ENCODE measurements at places on chromosomes 3 and 15.
A peak's percentile ranks its signal among the peaks of the same experiment; 100 is the strongest.

- DNase-seq = no peak
Observed at GRCh38 chr3:163573324-163573723, 1505.0 kb downstream of the SI start.

- no peak for DNase-seq
Observed at GRCh38 chr3:171383206-171384018, 76.8 kb downstream of the TNIK start.

- peak; percentile 64 for DNase-seq
Observed at GRCh38 chr3:87260270-87260669, 16.1 kb downstream of the POU1F1 start.

- peak; percentile 50 for DNase-seq
Observed at GRCh38 chr15:62391641-62392262, 226.7 kb upstream of the C2CD4B start.

DNA sequence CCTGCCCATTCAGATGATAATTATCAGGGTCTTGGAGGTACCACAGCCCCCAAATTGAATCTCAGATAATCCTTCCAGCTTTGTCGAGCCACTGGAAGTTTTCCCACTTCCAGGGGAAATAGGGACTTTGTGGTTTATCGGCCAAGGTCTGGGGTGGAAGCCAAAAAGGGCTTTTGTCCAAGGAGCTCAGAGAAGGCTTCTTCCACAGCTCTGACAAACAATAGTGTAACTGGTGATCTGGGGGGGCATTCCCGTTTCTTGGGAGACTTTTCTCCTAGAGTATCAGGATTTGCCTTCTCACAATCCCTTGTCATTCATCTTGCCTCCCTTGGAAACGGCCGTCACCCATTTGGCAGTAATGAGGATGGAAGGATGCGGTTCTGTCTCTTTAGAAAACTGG is 18.4 kb downstream of the SRGAP3 start:
- peak; percentile 37 for DNase-seq

GRCh38 chr3:18556001-18556408 is 130.9 kb upstream of the SATB1 start:
- no peak for DNase-seq

DNA sequence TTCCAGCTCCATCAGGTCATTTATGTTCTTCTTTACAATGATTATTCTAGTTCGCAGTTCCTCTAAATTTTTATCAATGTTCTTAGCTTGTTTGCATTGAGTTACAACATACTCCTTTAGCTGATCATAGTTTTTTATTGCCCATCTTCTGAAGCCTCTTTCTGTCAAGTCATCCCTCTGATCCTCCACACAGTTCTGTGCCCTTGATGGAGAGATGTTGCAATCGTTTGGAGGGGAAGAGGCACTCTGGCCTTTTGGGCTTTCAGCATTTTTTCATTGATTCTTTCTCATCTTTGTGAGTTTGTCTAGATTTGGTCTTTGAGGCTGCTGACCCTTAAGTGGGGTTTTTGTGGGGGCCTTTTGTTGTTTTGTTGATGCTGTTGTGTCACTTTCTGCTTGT is 234.6 kb upstream of the CBLB start:
- no peak for DNase-seq

- no peak for DNase-seq
Observed at GRCh38 chr3:106184540-106185457, 316.0 kb upstream of the CBLB start.

DNA sequence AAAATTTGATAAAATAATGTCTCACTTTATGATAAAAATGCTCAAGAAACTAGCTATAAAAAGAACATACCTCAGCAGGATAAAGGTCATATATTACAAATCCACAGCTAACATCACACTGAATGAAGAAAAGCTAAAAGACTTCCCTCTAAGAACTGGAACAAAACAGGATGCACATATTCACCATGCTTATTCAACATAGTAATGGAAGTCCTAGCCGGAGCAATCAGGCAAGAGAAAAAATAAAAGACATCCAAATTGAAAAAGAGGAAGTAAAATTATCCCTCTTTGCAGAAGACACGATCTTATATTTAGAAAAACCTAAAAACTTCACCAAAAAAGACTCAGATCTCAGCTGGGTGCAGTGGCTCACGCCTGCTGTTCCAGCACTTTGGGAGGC is 34.0 kb downstream of the SENP7 start:
- no peak for DNase-seq

GRCh38 chr3:38453913-38454177 is 155 bp downstream of the ACVR2B start:
- no peak for DNase-seq

DNA sequence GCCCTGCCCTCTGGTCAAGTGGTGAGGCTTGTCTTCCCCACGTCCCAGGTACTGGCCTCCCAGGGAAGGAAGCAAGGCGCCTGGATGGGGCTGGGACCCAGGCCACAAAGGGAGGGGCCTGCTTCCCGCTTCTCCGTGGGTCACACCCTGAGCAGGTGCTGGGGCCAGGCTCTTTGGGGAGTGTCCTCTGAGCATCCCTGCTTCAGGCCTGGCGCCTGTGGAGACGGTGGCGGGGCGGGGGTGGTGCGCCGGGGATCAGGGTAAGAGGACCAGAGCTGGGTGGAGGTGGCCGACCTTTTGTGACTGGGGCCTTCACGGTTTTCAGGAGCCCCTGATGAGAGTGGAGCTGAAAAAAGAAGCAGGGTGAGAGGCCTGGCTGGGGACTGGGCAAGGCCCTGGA is 3.6 kb downstream of the PLA2G4B start:
- DNase-seq = no peak

DNA sequence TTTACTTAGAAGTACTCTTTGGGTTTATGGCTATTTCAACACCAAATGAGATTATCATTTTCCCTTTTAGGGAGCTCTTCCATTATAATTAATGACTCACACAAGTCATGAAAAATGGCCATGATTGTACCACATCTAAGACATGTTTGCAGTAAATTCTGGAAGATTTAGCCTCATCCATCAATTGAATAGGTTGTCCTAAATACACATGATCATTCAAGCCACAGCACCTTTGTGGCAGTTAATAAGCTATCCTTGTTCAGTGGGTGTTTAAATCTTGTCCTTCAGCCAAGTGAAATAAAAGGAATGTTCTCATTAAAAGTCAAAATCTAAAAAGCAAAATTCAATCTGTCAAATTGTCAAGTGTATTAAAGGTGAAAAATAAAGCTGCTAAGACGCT is 237.5 kb downstream of the ZPLD1 start:
- DNase-seq = no peak

DNA sequence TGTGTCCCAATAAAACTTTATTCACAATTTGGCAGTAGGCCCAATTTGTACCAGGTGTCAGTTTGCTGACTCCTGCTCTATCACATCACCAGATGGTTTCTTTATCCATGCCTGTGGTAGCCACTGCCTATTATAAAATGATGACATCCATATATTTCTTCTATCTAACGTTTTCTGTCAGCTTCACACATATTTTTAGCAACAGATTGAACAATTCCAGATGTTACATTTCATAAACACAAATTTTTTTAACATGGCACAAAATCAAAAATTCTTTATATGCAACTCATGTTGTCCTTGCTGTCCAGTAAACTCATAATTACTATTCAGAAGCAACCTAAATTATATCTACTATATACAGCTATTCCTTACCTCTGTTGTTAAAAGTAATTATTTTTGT is 1371.6 kb downstream of the NSUN3 start:
- no peak for DNase-seq

DNA sequence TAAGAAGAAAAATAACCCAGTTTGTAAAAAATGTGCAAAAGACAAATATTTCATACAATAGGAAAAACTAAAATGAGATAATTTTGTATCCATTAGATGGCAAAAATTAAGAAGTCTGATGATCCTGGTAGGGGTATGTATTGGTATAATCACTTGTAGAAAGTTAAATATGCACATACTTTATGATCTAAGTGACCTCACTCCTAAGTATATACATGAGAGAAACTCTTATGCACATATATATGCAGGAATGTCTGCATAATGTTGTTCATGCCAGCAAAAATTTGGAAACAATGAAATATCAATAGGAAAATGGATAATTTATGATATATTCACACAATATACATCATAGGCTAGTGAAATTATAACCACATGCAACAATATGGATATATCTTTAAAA is 33.5 kb downstream of the USP50 start:
- DNase-seq = no peak

GRCh38 chr15:91919014-91919534 is 65.6 kb downstream of the SLCO3A1 start:
- no peak for DNase-seq

DNA sequence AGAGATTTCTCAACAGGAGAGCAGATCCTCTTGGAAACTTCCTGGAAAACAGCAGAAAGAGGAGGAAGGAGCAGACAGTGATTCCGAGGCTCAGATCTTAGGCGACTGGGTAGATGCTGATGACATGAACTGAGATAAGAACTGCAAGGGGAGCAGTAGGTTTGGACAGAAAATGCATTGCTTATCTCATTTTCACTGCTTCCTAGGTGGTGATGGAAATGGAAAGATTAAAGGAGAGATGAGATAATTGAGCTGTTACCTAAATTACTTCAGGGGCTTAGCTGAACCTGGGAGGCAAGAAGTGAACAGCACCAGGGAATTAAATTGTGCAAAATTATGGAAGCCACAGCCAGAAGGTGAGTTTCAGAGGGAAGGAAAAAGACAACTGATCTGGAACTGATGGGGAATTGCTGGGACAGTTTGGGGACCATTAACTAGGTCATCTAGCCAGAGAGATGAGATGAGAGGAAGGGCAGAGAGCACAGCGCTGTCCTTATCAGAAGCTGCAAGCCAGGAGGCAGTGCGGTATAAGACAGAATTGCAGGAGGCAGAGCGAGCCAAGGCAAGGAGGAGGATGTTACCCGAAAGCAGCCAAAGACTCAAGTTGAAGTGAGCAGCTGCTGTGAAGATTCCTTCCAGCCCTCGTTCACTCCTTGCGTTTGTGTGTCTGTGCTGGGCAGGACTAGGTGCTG is 140.4 kb downstream of the SRGAP3 start:
- peak; percentile 67 for DNase-seq

DNA sequence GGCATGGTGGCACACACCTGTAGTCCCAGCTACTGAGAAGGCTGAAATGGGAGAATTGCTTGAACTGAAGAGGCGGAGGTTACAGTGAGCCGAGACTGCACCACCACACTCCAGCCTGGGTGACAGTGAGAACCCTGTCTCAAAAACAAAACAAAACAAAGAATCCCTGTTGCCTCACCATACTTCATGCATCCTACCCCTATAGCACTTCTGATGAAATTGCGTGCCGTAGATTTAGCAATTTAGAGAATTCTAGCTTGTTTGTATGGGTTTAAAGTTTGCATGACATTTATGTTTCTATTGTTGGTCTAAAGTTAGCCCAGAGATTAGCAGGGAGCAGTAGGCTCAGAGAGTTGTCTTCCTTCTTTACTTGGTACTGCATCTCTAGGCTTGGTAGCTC is 7.8 kb downstream of the RAB5A start:
- no peak for DNase-seq

GRCh38 chr3:14649466-14649865 is 2.1 kb upstream of the CCDC174 start:
- DNase-seq = no peak

DNA sequence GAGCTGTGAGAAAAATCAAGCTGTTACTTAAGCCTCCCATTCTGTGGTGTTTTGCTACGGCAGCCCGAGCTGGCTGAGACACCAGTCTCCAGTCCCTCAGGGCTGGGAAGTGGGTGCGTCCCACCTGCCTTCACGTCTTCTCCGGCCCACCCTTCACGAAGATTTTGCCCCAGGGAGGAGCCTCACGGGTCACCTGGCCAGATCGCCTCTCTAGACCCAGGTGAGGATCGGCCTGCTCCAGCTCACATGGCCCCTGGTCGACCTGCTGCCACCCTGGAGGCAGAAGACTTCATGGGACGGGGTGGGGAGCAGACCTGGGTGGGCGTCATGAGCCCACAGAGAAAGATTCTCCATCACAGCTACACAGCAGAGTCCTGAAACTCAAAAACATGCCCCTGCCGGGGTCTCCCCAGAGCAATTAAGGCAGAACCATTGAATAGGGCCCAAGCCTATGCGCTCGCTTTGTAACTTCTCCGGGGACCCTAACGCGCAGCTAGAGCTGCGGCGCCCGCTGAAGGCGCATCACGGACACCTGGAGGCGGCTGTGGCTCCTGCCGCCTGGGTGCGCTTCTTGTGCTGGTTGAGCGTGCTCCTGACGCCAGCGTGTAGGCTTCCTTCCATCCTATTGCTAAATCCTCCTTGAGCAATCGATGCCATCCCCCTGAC is 92.6 kb upstream of the ALDH1A3 start:
- DNase-seq = no peak

GRCh38 chr15:70923311-70924080 is 30.9 kb downstream of the LRRC49 start:
- no peak for DNase-seq

DNA sequence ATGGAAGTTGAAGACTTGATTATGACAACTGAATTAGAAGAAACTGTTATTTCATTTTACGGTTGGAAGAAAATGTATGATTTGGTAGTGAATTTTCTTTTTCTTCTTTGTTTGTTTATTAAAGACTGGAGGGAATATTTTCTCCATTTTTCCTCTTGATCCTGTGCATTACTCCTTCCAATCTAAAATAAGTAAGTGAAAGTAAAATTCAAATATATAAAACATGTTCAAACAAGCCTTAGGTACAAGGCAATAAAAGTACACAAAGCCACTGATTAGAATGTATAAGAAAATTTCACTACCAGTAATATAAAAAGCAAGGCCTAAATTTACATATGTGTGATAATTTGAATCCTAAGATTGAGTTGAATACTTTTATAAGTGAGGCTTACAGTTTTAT is 181.2 kb upstream of the MME start:
- no peak for DNase-seq

GRCh38 chr15:67120839-67121643 is 55.6 kb downstream of the SMAD3 start:
- DNase-seq = peak; percentile 85

DNA sequence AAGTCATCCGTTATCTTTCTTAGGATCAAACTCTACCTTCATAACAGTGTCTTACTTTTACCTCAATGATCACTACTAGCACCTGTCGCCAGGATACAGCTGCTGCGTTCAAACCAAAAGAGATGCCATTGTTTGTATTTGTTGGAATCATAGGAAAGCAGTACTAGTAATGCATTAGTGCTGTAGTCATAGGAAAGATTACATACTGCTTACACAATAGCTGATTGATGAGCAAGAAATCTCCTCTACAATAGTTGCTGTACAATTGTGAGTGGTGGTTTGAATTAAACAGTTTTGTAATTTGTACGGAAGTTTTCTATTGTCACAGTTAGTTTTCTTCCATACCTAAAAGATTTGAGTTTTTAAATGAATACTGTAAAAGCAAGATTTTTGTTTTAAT is 21.4 kb downstream of the ACAP2 start:
- DNase-seq = no peak

DNA sequence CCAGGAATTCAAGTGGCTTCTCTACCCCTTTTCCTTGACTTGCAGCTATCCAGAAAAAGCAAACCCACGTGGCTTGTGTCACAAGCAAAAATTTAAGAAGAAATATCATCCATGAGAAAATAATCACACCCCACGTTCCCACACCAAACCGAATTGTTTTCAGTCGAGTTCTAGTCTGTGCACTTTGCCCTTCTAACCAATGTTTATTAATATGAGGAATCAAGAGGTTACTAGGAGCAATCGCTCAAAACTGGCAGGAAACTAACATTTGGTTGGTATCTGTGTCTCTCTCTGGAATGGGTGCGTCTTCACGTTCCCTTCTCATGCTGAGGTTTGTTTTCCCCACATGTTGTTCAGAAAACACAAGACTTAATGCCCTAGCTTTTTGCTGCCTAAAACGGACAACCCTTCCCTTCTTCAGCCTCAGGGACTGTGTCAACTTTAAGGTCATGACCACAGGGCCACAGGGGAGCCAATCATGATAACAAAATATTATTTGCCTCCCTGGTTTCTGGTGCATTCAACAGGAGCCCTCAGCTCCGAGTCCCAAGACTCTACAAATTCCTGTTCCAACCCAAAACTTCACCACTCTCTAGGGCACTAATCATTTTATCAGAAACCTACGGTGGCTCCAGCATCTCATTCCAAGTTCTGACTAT is 41.4 kb upstream of the LMCD1 start:
- DNase-seq = no peak
